ENCODE measurements at places on chromosomes 5 and 9. TPM values are rescaled to one million over a fixed set of nuclear protein-coding genes. Genes with fewer than 3 reads are reported as not detected.

- no peak for DNase-seq
These were observed 141.6 kb downstream of the GHR start for GRCh38 chr5:42564689-42565356.

GRCh38 chr5:14108170-14108996 is 34.8 kb upstream of the TRIO start:
- DNase-seq = peak; percentile 86

- DNase-seq = no peak
These were observed 174.2 kb downstream of the TMEM161B start for GRCh38 chr5:88094403-88094802.

GRCh38 chr5:40841068-40841805 is at the start of gene CARD6:
CARD6 (plus strand) TSS chr5:40841367; CDS start chr5:40841383, 16 bp downstream.
- peak; percentile 74 for DNase-seq

The IL5 gene
- not detected for total RNA-seq

The DDX31 gene
- total RNA-seq = 34.2 TPM

The PKD2L2 gene
- not detected for total RNA-seq

The GLDC gene
- total RNA-seq = 0.32 TPM

GRCh38 chr5:65105301-65105700 is 336.6 kb downstream of the CWC27 start:
- DNase-seq = no peak

DNA sequence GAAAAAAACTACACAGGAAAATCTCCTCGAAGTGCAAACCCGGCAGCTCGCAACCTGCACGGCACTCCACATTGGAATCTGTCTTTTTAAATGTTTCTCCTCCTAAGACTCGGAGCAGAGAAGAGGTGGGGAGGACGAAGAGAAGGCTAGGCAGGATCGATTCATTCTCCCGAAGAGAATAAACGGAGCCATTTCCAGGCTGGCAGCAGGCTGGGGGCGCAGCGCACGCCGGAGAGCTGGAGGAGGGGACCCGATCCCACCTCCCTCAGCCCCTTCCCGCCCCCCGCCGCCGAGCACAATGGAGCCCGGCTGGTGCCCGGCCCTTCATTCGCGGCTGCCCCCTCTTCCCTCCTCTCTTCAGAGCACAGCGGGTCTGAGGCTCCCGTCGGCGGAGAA is 628 bp downstream of the HOMER1 start:
- no peak for DNase-seq

The B4GALT1 gene
- 31.0 TPM for total RNA-seq

GRCh38 chr5:155728857-155729683 is 597.9 kb upstream of the SGCD start:
- DNase-seq = peak; percentile 27

The CAPSL gene
- not detected for total RNA-seq

- no peak for DNase-seq
These were observed 7.8 kb downstream of the XRCC4 start for GRCh38 chr5:83085106-83085505.
